Gastrocnemius medialis (tissue), 4 donors: ENCODE measurements at places on chromosomes 1 and 21. TPM values are rescaled to one million over a fixed set of nuclear protein-coding genes. Genes with fewer than 3 reads are reported as not detected.

PRKAB2 gene
- total RNA-seq, result 83.3 TPM

ABCA4 gene
- total RNA-seq, result not detected

KHDRBS1 gene
- 19.9 TPM for total RNA-seq

CORT gene
- not detected for total RNA-seq

FLVCR1 gene
- 0.66 TPM for total RNA-seq

GRCh38 chr1:8879922-8880676 is 1.6 kb upstream of the ENO1 start:
- DNase-seq, result peak; percentile 72

- peak; percentile 27 for DNase-seq
Observed at GRCh38 chr1:55623311-55623710, 408.1 kb upstream of the USP24 start.

DNA sequence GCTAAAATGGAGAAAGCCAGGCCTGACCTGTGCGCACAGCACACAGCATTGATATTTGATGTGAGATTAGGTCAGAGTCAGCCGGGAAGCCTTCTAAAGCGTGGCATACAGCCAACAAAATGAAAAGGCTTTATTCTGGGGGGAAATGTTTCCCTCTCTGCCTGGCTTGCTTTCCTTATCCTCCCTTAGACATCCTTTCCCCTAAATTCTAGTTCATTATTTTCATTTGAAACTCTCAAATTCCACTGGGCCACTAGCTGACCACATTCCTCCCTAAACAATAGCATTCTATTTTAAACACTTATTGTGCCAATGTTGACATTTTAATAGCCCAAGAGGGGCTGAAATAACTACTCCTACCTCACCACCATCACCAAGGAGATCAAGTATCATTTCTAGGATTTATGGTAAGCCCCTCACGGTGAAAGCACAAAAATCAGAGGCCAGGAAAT is 49.4 kb downstream of the LEPR start:
- no peak for DNase-seq

- DNase-seq, result no peak
Observed at GRCh38 chr21:16572032-16572431, 842.2 kb downstream of the USP25 start.

GRCh38 chr1:23020706-23021405 is 1.6 kb downstream of the KDM1A start:
- DNase-seq, result no peak

DNA sequence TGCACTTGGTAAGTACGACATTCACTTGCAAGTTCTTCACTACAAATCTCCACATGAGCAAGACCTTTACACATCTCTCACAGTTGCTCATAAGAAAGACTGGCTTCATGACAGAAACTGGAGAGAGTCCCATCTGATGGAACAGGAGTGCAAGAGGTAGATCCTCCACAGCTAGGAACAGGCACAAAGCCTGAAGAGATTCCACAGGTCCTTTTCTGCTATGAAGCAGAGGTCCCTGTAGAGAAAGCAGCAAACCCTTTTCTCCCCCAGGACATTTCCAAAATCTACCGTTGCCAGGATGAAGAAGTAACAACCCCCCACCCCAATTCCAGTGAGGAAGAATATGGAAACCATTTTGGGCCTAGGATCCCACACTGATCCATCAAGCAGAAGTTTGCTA is 47.3 kb downstream of the EIF4G3 start:
- DNase-seq, result no peak

- no peak for DNase-seq
Observed at GRCh38 chr1:89686520-89686919, 53.6 kb downstream of the LRRC8C start.

DNA sequence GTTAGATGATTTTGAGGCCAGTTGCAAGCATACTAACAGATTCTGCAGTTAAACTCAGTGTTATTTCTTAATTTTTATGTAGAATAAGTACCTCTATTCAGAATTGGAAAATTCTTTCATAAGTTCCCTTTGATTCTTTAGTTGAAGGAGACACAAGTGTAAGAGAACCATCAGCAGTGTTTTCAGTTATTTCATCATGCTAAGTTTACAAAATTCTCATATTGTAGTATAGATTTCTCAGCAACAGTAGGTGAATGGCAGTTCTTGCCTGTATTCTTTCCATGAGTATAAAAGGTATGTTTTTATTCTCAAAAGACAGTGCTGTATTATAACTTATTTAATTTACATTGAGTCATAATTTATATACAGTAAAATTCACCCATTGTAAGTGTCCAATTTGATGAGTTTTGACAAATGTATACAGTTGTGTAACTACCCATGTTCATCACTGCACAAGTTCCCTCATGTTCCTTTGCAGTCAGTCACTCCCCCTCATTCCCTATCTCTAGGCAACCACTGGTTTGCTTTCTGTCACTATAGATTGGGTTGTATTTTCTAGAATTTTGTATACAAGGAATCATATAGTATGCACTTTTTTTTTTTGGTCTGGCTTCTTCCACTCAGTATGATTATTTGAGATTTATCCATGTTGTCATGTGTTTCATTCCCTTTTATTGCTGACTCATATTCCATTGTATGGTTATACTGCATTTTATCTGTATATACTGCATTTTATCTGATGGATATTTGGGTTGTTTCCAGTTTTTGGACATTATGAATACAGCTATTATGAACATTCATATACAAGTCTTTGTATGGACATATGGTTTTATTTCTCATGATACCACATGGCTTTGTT is 3.9 kb downstream of the RPS6KC1 start:
- no peak for DNase-seq

DNA sequence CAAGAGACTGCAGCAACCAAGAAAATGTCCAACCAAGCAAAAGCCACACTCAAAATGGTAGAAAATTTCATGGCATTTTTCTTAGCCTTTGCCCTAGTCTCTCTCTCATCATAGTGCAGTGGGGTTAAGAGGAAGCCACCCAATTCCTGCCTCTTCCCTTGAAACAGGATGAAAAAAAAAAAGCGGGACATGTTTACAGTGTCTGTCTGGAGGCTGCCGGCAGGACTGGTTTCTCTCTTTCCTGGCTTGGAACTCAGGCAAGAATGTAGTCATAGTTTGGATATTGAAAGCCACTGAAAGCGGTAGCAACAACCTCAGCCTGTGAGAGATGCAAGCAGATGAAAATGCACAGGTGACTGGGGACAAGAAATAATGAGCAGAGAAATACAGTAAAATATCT is 13.3 kb upstream of the TNFSF18 start:
- no peak for DNase-seq

DNA sequence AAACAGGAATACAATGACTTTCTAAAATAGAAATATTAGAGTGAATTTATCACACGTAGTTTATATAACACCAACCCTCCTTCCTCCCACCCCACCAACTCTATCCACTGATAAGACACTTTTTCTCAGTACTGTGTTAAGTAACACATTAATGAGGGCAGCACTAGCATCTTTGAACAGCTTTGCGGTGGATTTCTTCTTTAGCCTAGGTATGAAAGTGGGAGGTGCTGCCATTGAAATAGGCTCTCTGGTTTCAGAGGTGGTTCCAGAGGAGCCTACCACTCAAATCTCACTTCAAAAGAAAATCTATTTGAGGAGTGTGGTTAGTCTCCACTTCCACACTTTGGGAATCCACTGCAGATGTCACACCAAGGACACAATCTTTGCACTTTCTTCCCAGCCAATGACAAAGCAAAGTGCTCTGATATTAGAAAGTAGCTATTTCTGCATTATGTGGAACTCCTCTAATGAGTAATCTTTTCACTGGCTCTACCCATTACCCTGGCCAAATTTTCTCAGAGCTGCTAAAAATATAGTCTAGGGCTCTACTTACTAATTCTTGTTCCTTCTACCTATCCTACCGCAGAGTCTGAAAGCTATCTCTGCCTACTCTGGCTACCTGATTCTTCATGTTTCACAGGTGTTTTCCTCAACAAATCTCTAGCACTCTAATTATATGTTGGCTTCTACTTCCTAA is 1667.8 kb downstream of the MRPL39 start:
- DNase-seq, result no peak

GRCh38 chr1:203818399-203818798 is 23.0 kb downstream of the ZBED6 start:
- DNase-seq, result no peak
